CD8-positive, alpha-beta T cell (primary cell): ENCODE measurements at places on chromosomes 5 and 9.

DNA sequence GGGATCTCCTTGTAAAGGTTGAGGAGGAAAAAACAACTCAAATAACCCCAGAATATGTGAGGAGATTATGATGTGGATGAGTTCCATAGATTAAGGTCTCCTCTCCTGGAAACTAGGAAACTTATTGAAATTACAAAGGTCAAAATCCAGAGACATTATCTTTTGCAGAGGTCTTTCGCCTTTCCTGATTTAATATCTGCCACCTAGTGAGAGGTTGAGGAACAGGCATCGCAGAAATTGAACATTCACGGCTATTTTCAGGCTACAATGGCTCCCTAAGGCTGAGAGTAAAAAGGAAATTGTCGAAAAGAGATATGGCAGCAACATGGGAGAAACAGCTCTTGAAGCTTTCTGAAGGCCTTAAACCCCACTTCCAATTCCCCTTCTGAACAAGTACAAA lies 127.5 kb upstream of the PLCXD3 start:
- DNase-seq = no peak

- no peak for DNase-seq
These were observed 540.1 kb downstream of the EBF1 start for GRCh38 chr5:158559643-158560042.

DNA sequence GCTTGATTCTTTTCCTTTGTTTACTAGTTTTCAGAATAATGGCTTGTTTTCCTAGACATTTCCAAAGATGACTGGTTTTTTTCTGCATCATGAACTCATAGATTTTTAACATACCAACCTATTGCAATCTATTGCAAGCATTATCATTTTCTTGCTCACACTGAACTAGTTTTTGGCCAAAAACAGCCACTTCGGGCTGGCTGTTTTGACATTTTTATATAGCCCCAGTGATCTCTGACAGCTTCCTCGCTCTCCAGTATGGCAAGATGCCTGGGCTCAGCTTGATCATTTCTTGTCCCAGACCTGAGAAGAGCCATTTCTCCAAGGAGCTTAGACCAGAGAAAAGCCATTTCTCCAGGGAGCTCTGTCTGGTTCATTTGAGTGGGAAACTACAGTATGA lies 94.3 kb upstream of the MAMDC2 start:
- DNase-seq = no peak

GRCh38 chr9:27770541-27770940 lies 197.3 kb upstream of the C9orf72 start:
- no peak for DNase-seq

GRCh38 chr5:124902097-124902821 lies 155.8 kb upstream of the ZNF608 start:
- no peak for DNase-seq

DNA sequence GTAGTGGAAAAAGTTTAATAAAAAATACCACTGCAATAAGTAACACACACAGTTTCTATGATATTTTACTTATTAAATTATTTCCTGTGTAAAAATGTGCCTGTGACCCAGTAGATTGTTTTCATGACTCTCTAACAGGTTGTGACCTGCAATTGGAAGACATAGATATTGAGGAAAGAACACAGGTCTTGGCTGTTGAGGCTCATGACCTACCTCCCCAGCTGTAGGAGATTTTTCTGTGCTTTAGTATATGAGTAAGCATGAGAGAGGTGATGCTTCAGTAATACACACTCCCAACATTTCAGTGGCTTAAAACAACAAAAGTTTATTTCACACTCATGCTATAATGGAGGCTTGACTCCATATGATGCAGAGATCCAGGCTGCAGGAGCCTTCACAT lies 47.3 kb upstream of the TNC start:
- DNase-seq = no peak

DNA sequence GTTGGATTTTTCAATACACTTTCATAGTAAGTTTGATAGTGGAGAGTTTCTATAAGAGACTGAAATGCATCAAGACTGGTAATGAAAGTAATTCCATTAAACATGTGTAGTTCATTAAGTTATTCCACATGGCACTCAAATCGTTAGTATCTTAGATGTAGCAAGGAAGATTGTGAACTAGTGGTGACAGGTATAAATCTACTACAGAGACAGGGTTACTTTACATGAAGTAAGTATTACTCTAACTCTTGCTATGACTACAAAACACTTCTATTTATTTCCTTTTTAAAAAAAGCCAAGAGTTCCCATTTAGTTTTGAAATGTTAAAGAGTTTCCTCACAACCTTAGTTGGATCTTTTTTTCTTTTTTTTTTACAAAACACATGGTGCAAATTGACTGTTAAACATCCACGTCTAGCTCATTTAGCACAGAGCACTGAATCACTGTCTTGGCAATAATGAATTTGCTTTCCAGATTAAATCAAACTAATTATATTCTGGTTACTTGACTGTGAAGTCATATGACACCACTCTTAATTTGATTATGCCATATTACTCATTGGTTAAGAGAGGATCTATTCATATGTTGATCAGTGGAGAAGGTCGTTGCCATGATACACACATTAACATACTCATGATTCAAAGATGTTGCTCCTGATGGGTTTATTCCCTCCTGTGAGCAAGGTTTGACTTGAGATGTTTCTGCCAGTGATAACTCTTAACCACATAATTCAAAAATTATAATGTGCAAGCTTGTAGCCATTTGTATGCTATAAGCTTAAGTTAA lies 644.8 kb downstream of the EFNA5 start:
- DNase-seq = no peak
